ENCODE measurements at places on chromosomes 3 and 15.

DNA sequence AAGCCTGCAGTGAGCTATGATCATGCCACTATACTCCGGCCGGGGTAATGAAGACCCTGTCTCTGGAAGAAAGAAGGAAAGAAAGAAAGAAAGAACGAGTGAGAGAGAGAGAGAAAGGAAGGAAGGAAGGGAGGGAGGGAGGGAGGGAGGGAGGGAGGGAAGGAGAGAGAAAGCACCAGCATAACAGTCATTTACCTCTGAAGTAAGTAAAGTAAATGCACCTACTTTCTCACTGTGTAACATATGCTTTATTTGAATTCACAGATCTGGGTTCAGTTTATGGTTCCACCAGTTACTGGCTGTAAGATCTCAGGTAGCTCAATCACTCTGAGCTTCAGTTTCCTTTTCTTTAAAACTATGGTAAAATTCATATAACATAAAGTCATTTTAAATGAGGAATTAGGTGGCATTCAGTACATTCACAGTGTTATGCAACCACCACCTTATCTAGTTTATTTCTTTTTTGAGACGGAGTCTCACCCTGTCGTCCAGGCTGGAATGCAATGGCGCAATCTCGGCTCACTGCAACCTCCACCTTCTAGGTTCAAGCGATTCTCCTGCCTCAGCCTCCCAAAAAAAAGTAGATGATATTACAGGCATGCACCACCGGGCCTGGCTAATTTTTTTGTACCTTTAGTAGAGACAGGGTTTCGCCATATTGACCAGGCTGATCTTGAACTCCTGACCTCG is 16.1 kb upstream of the RAD54L2 start:
- DNase-seq, result no peak

DNA sequence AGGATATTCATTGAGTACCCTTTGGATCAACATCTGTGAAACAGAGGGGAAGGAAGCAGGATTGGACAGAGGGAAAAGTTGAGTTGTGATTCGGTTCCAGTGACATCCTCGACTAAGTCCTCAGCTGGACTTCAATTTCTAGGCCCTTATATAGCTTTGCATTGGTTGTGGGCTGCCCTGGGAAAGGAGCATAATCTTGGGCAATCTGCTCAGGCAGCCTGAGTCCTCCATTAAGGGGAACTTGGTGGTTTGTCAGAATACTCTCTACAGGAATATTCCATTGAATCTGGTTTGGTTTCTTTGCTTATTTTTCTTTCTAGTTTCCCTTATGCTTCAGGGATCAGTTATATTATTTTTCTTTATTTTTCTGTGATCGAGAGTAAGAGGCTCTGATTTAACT is 94.1 kb downstream of the TCF12 start:
- DNase-seq, result no peak

- DNase-seq, result no peak
Observed at GRCh38 chr3:189229196-189229828, 57.5 kb downstream of the TPRG1 start.

GRCh38 chr3:150064971-150065370 is 94.3 kb upstream of the PFN2 start:
- no peak for DNase-seq

DNA sequence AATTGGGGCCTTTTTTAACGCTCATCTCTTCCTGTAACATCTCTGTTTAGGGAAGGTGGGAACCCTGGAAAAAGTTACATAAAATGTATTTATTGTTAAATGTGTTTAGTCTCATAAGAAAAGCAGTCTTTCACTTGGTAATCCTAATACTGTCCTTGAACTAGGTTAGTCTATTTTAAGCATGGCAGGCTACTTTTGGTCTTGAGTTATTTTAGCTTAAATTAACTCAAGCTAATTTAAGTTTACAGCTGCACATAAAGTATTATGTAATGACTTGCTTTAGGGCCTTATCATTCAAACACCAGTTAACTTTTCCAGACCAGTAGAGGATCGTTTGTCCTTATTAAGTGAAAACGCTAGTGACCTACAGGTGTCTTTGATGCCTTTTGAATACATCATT is 63.2 kb downstream of the DCUN1D1 start:
- DNase-seq, result no peak

GRCh38 chr3:197858133-197858532 is 67.1 kb downstream of the LRCH3 start:
- DNase-seq, result no peak

GRCh38 chr3:29268651-29269050 is 12.2 kb upstream of the RBMS3 start:
- DNase-seq, result no peak

DNA sequence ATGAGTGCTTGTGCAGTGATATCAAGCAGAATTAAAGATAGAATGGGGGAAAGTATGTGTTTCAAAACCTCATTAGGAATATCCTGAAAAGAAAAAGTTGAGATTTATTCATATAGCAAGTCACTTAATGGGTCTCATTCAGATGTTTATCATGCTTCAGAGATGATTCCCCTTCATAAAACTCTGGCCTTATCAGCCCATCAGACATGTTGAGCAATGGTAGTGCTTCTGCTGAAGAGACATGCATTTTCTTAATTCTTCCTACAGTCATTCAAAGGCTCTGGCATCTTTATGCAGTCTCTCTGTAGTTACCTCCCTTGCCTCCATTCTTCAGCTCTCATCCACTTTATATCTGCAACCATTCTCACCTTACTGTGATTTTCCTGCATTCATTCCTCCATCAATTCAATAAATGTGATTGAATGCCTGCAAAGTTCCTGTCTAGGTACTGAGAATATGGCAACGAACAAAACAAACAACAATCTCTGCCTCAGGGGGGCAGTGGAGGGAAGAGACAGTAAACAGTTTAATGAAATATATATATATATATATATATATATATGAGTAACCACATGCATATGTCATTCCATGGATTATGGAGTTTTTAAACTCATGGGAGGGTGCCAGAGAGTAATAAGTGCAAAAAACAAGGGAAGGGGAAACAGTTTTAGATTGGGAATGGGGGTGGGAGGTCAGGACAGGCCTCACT is 138.5 kb downstream of the NECTIN3 start:
- DNase-seq, result no peak

- no peak for DNase-seq
Observed at GRCh38 chr3:157271283-157271882, 111.4 kb upstream of the CCNL1 start.

GRCh38 chr3:39107388-39108199 is at the start of the genes GORASP1 and TTC21A:
Gene GORASP1, minus strand, starts transcription at chr3:39107627. Its CDS starts 86 bp downstream, at chr3:39107541.
Gene TTC21A, plus strand, starts transcription at chr3:39107680. Its CDS starts 158 bp downstream, at chr3:39107838.
- DNase-seq, result peak; percentile 56

DNA sequence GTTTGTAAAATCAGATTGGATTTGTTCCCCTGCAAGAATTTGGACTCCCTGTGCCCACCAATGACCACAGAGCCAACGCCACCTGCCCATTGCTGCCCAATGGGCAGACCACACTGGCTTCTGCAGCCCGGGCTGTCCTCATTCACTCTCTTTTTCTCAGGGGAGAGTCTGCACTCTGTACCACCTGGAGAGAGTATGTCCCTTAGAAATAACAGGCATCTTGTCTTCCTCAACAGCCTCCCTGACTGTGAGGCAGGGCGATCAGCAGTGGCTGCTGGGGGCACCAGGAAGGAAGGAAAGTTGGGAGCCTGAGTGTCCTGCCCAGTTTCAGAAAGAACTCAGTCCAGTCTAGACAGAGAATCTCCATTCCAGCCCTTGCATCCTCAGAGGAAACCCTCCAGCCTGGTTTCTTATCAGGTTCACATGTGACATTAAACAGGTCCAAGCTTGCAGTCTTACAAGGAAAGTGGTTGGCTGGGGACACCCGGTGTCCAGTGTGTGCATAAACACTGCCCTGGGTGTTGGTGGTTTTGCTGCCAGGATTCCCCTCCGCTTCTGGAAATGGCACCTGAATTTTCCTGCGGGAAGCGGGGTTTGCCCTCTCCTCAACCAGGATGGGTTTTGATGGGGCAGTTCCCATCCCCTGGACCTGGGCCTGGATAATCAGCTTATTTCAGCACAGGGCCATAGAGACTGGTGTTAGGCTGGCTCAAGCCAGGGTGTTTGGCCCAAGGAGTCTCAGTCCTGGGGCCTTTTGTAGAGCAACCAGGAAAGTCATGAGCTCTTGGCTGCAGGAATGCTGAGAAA is 37.2 kb downstream of the SSUH2 start:
- DNase-seq, result no peak

DNA sequence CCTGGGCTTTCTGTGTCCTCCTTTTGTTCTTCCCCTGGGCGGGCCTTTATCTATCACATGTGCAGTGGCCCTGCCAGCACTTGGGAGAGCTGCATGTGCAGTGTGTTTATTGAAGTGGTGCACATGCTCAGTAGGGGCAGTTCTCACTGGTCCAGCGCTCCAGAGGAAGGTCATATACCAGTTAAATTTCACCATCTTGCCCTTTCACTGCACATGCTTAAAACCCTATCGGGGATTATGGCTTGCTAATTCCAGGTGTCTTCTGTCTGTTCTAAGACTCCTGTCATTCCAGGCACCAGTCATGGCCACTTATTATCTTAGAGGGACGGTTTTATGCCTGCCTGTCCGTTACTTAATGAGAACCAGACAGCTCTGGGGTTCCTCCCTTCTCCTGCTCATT is 52.2 kb downstream of the ROPN1B start:
- DNase-seq, result no peak

DNA sequence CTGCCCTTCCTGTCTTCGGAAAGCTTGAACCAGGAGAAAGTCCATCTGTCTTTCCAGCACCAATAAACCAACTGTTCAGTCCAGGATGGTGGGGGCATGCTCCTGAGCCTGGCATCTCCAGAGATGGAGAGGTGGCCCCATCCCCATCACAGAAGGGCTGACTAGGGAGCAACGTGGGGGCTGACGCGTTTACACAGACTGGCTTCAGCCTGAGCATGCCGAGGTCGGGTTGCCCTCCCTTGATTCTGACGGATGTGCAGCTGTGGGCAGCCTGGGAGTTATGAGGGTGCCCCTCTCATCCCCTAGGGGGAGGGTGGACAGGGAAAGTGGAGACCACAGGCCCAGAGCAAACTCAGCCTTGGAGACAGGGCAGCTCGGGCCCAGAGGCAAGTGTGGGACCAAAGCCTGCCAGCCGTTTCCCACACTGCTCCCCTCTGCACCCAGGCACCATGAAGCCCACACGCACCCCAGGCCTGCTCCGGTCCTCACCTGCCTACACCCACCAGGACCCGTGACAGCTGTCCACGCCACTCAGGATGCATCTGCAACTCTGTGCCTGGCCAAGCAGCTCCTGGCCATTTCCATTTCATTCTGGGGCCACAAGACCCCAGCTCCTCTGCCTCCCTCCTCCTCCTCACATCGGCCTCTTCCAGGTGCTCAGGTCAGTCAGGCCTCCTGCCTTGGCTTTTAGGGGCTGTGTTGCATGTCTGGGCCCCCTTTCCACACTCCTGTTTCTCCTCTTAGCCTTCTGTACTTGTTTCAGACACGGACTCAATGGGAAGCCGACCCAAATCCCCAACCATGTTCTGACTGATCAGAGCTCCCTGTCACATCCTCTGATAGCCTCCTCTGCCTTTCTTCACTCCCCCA is 48.2 kb upstream of the SLC41A3 start:
- DNase-seq, result no peak

- DNase-seq, result no peak
Observed at GRCh38 chr3:125436921-125437320, 61.8 kb upstream of the ZNF148 start.

DNA sequence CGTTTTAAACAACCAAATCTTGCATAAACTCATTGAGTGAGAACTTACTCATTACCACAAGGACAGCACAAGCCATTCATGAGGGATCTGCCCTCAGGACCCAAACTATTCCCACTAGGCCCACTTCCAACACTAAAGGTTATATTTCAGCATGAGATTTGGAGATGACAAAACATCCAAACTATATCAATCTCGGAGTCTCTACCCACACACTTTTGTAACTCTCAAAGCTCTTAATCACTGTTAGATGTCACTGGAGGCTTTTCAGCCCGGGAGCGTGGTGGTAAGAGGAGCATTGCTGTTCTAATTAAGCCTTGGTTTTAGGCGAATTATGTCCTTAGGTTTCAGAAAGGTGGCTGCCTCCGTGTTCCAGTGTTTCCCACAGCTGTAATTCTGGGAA is 86.3 kb downstream of the CNTN6 start:
- DNase-seq, result no peak

- no peak for DNase-seq
Observed at GRCh38 chr3:154718053-154718452, 288.1 kb upstream of the GPR149 start.

GRCh38 chr3:186526256-186526606 is 17.9 kb downstream of the CRYGS start:
- no peak for DNase-seq

- no peak for DNase-seq
Observed at GRCh38 chr3:25587526-25587925, 77.2 kb downstream of the TOP2B start.

- DNase-seq, result no peak
Observed at GRCh38 chr15:41897363-41897799, 3.5 kb upstream of the SPTBN5 start.

DNA sequence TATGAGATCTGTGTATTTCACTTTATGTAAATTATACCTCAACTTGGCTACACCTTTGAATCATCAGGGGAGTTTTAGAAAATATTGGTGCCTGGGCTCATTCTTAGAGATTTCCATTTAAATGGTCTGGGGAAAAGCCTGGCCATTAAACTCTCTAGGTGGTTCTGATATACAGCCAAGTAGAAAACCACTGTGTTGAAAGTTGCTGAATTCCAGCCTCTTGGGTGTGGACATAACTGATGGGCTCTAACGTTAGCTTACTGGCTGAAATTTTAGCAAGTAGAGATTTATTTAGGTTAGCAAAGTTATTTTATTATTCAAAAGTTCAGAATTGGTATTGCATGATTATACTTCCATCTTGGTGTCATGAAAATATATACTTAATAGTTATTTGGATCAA is 84.1 kb downstream of the ATG7 start:
- no peak for DNase-seq

GRCh38 chr3:57889807-57890206 is 118.4 kb upstream of the FLNB start:
- no peak for DNase-seq

DNA sequence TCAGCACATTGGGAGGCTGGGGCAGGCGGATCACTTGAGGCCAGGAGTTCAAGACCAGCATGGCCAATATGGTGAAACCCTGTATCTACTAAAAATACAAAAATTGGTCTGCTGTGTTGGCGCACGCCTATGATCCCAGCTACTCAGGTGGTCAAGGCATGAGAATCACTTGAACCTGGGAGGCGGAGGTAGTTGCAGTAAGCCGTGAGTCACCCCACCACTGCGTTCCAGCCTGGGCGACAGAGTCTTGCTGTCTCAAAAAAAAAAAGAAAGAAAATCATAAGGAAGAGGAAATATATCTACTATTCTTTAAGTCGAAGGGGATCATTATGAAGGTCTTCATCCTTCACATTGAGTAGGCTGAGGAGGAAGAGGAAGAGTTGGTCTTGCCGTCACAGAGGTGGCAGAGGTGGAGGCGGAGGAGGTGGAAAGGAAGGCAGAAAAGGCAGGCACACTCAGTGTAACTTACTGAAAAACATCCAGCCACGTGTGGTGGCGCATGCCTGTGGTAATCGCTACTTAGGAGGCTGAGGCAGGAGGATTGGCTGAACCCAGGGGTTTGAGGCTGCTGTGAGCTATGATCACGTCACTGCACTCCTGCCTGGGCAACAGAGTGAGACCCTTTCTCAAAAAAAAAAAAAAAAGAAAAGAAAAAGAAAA is 14.2 kb downstream of the CSK start:
- no peak for DNase-seq

Data from T-helper 1 cell (primary cell).